ENCODE measurements at places on chromosomes 4 and X.

GRCh38 chr4:40232610-40233009, 35.8 kb downstream of the RHOH start:
- DNase-seq = no peak

DNA sequence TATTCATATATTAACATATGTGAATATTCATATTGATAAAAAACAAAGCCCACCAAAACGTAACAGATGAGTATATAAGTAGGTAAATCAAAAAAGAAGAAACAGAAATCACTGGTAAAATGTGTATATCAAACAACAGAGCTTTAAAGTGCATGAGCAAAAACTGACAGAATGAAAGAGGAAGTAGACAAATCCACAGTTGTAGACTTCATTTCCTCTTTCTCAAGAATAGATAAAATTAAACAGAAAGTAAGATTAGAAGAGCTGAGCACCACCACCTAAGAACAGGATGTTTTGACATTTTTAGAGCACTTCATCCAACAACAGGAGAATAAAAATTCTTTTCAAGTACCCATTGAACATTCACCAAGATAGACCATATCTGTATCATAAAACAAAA, 64.6 kb downstream of the CNKSR2 start:
- peak; percentile 63 for DNase-seq

DNA sequence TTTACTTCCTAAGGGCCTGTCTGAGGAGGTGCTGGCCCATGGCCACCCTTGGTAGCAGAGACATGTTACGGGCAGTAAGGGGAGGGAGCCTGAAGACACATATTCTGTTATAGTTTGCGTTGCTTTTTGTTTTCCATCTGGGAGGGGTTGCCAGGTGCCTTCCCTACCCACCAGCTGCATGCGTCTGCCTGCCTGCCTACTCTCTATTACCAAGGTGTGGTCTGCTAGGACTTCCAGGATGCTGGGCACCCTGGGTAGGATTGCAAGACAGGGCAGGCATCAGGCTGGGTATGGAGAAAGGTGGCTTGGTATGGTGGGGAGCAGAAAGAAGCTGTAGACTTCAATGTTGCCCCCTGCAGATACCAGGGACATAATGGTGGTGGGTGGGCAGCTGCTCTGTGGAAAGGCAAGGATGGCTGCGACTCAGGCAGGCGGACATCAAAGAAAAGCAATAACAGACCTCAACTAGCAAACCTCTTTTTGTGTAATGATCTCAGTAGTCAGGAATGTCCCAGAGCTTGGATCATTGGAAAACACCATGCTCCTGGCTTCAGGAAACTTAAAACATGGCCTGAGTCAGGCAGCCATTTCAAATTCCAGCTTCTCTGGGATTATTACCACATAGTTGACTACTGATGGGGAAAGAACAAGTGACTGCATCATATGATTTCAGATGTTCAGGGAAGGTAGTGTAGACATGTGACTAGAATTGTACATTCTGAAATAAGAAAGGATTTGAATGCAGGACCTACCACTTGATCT, 67.8 kb downstream of the HOPX start:
- DNase-seq = no peak

- DNase-seq = no peak
These were observed 961.3 kb downstream of the ADGRL3 start for GRCh38 chr4:62161446-62161845.

- no peak for DNase-seq
These were observed 143.1 kb downstream of the C4orf33 start for GRCh38 chr4:129239088-129239487.

- DNase-seq = no peak
These were observed 149.9 kb upstream of the PAQR3 start for GRCh38 chr4:79088946-79089691.

- DNase-seq = no peak
These were observed 38.6 kb upstream of the HMX1 start for GRCh38 chr4:8910100-8910821.

- DNase-seq = no peak
These were observed 98.2 kb upstream of the HHIP start for GRCh38 chr4:144547678-144548298.

DNA sequence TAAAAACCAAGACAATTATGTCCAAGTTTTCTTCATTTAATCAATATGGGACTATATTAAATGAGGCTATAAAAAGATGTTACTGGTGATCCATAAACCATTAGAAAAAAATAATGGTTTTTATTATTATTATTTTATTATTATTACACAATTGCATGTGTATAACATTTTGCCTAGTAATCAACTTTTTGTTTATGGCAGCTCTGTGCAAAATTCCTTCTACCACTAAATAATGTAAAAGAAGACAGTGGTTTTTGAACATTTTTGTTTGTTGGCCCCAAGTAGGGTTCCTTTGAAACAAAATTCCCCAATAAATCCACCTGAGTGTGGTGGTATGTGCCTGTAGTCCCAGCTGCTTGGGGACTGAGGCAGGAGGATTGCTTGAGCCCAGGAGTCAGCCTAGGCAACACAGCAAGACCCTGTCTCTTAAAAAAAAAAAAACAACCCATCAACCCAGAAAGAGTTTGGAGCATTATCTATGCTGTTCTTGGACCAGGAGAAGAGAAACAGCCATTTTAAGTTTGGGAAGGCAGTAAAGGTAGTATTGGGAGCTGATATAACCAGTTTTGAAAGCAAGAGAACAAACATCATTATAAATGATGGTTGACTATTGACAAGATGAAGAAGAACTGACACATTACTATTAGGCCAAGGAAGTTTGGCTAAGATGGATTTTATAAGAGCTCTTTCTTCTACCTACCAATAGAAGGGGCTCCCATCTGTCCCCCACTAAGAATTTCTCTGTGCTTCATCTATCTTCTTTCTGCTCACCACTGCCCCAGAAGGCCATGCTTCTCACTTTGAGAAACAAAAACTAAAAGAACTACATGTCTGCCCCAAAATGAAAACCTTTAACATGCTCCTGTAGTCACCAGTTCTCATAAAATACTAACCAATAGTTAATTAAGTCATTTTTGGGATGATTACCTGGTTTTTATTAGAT, 2.2 kb downstream of the TMEM156 start:
- DNase-seq = no peak

GRCh38 chr4:99300934-99301333, 10.1 kb upstream of the ADH1A start:
- DNase-seq = no peak

- DNase-seq = no peak
These were observed 94.4 kb downstream of the BLTP1 start for GRCh38 chr4:122246551-122246950.

DNA sequence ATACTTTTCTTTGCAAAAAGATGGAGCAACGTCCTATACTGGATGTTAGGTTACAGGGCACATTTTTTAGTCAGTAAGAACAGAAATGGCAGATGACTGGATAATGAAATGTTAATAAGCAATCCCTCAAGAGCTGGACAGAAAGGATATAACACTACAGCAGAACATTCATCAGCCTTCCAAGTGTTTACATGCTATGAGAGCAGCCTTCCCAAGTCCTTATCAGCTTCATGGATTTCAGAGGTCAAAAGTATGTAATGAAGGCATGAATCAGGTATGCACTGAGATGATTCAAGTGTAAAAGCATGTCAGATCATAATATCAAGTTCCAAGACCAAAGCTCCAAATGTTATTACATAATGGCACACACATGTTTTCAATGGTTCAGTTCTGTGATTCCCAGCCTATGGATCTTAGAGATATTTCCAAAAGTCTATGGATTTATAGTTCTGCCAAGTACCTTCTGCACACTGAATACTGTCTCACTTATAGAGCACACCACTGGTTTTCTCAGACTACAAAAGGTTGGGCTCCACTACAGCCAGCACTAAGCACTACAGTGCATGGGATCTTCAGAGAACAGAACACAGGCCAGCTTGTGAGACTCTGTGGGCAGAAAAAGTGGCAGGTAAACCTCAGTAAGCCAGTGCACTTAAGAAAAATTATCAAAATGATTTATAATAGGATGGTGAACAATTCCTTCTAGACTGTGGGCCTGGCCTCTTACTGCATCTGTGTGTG, 49.2 kb downstream of the GPC4 start:
- no peak for DNase-seq

- no peak for DNase-seq
These were observed 99.1 kb downstream of the USP9X start for GRCh38 chrX:41184312-41184711.

- DNase-seq = no peak
These were observed 220.0 kb downstream of the ENOX2 start for GRCh38 chrX:130682990-130683389.

DNA sequence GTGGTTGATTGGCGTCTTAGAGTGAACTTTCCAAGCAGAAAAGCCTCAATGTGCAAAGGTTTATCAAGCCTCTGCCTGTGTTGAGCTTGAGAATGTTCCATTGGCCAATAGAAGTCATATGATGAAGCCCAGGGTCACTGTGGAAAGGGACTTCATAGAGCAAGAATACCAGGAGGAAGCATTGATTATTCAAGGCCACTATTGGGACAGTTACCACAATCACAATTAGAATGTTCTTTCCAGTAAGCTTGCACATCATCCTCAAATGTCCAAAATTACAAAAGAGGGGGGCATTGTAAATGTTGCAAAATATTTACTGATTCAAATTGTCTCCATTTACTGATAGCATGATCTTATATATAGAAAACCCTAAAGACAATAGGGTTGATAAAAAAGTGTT, 32.9 kb upstream of the NDP start:
- no peak for DNase-seq

DNA sequence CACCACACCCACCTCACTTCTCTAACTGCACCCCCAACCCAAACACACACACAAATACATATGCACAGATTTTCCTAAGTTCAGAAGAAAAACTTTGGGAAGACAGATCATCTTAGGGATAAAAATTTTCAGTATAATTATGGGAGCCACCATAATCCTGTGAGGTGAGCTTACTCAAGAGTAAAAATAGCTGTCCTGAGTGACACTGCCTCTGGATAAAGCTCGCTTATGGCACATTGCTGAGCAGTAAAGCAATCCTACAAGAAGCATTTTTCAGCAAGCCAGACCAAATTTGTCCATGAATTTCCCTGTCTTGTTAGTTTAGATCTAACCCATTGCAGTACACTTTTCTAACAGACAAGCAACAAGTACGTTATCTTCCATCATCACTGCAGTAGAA, 83.8 kb downstream of the INPP4B start:
- DNase-seq = no peak

- DNase-seq = no peak
These were observed 574 bp downstream of the BST1 start for GRCh38 chr4:15703439-15703838.

- no peak for DNase-seq
These were observed 24.9 kb downstream of the PLAC8 start for GRCh38 chr4:83089410-83090157.

GRCh38 chrX:132738951-132739350, 219.5 kb downstream of the HS6ST2 start:
- DNase-seq = no peak

DNA sequence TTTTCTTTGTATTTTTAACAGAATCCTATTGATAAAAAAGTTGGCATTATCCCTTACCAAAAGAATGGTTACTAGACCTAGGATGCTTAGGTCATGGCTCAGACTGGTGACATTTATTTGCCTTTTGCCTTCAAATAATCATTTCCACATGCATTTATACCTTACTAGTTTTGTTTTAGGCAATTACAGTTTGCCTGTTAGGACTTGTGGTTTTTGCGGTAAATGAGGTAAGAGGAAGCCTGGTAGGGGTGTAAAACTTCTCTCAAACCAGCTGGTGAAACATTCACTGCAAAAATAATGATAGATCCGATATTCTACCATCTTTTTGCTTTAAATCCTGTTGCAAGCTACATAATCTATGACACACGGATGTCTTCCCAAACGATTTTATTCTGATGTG, 12.1 kb downstream of the LAMP2 start:
- DNase-seq = no peak

- no peak for DNase-seq
These were observed 91.2 kb downstream of the ARHGAP10 start for GRCh38 chr4:147823130-147823529.

DNA sequence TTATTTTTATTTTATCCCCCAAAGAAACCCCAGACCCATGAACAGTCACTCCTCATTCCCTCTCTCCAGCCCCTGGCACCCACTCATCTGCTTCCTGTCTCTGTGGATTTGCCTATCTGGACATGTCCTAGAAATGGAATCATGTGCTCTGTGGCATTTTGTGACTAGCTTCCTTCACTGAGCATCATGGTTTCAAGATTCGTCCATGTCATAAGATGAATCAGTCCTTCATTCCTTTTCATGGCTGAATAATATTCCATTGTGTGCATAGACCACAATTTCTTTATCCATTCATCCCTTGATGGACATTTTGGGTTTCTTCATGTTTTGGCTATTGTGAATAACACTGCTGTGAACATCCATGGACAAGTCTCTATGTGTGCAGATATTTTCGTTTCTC, 10.2 kb downstream of the ABCD1 start:
- no peak for DNase-seq

- no peak for DNase-seq
These were observed 30.2 kb upstream of the CYP4V2 start for GRCh38 chr4:186161138-186161537.

DNA sequence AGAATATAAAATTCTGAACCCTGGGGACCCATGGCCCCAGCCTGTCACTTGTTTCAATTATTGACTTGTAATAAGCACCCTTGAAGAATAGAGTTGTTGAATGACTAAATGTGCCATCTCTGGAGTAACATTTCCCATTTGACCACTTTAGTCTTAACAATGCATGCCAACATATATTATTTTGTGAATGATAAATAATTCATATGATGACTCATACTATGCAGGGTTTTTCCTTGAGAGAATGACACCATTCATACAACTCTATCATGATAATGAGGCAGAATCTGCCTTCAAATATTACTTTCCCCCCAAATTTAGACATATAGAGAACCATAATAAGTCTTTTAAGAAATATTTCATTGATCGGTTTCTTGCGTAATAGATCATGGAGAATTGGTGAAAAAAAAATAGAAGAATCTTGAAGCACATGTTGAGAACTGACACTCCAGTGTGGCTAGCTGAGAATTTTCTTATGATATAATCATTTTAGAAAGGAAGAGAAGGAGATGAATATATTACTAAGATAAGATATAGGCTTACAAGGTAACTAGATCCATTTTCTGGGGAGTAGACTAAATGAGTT, 404.5 kb downstream of the GRXCR1 start:
- DNase-seq = no peak

DNA sequence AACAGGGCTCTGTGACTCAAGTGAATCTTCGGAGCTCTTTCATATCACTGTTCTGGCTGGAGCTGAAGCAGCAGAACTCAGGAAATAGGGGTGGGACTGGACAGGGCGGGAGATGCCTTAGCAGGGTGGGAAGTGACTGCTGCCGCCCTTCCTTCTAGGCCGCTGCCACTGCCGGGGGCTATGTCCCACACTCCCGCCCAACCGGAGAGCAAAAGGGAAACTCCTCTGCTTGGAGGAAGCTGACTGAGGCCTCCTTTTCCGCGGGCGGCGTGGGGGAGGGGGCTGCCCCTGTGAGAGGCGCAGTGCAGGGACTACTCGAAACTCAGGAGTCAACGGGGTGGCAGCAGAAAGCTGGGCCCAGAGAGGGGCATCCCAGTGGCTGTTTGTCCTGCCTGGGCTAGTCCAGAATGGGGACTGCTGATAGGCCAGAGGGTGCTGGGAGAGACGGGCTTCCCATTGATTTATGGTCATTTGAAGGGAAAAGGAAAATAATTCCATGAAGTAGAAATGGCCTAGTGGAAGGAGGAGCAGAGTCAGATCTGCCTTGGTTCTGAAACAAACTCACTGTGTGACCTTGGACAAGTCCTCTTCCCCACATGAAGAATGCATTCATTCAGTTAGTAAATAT, 36.9 kb downstream of the STARD8 start:
- DNase-seq = no peak

Data from CD4-positive, alpha-beta T cell treated with Interleukin-4 for 1 hour (primary cell).